Mesenteric fat pad (tissue), 1 donor: ENCODE measurements at places on chromosomes 6 and 20.

DNA sequence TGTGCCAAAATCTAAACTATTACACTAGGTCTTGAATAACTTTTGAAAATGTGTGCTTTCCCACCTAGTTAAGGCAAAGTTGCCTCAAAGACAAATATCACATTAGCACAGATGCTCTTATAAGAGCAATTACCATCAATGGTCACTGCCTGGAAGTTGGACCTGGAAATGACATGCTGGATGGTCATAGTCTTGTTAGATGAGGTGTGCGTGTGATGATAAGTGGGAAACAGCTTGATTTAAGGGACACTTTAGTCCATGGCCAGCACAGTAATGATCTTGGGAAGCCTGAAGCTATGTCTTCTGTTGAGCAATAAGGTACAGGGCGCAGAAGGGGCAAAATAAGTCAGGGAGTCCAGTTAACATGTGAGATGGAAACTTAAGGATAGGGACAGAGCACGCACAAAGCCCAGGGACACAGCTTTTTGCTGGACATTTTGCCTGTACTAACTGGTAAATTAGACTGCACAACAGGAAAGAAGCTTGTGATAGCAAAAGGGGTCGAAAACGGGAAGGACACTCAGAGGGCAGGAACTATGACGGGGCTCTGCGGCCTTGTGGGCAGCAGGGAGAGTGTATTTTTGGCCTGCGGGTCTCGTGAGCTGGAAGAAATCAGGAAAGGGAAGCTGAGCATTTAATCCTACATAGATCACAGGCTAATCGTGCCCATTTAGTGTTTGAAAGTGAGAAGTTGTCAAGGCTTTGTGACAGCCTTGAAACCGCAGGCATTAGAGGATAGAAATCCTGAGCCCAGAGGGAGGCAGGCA, 66.7 kb upstream of the BMP2 start:
- no peak for DNase-seq

DNA sequence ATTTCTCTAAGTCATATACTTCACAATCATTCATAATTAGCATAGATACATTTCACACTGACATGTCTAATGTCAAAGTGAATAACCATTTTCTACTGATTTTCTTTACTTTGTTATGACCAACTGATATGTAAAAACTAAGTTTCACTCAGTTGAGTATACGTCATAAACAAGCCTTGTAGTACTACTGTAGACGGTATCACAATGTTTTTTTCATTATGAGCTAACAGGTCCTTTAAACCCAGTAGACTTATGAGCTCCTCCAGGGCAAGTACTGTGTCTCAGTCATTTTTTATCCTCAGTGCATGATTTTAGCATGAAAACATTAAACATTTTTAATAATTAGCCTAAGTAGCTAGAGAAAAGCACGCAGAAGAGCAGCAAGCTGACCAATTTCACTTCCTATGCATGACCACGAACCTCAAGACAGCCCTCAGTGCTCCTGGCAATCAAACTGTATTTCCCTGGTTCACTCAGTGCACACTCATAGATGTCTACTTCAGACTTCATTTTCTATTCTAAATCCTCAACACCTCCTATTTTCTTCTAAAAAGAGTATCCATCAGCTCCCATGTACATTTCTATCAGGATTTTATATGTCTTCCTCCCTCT, 32.0 kb upstream of the TFAP2D start:
- DNase-seq = no peak

DNA sequence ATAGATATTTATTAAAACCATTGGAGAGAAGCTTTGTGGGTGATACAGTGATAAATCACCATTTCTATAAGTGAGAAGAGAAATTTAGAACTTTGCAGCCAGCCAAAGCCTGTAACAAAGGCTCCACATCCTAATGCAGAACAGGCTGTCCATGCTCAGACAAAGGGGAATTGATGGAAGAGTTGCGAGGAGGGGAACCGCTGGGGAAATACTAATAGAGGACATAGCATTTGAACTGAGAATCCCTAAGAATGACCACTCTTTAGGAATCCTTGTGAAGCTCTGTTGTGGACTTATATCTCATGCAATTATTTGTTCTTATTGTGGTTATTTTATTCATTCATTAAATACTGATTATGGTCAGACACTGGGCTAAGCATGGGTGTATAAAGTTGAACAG, 167.8 kb downstream of the PHF3 start:
- no peak for DNase-seq

GRCh38 chr6:66184091-66184490, 477.1 kb upstream of the EYS start:
- DNase-seq = no peak

DNA sequence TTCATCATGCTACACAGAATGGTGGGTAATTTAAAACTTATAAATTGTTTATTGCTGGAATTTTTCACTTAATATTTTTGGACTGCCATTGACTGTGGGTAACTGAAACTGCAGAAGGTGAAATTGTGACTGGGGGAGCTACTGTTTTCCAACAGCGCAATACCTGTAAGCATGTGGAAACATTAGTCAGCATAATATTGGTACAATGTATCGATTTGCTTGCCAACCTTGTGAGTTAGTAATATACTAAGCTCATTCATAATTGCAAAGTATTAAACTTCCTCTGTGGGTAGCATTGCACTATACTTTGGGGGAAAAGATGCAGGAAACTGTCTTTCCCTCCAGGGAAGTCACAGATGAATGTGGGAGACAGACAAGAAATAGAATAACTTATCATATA, 766.5 kb downstream of the HDGFL1 start:
- no peak for DNase-seq

GRCh38 chr20:32355417-32355841, 2.7 kb upstream of the ASXL1 start:
- DNase-seq = no peak

DNA sequence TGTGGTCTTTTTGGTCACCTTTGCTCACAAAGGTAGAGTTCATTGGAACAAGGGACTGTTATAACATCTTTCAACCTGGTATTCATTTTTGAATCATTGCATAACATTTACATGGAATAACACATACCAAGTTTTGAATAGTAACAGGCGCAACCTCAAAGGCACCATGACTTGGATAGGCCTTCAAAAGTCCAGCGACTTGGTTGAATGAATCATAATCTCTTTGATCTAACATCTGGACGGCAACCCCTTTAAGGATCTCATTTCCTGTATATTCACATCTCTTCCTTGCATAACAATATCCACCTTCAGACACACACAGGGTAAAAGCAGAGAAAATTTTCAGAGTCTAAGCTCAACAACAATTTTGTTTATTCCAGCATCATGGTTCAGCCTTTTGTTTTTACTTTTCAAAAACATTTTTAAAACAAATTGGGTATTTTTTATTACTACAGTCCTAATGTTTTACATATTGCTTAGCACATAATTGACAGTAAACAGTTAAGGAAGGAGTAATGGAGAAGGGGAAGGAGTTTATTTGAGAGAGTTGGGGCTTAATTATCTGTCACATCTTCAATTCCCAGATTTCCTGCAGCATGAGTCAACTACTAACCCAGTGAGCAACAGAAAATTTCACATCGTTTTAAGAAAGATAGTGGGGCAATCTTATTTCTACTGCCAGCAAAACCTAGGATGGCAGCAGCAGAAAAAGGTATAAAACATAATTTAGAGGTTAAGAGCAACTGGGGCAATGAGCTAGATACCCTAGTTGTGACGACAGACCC, 41.8 kb upstream of the F13A1 start:
- no peak for DNase-seq

DNA sequence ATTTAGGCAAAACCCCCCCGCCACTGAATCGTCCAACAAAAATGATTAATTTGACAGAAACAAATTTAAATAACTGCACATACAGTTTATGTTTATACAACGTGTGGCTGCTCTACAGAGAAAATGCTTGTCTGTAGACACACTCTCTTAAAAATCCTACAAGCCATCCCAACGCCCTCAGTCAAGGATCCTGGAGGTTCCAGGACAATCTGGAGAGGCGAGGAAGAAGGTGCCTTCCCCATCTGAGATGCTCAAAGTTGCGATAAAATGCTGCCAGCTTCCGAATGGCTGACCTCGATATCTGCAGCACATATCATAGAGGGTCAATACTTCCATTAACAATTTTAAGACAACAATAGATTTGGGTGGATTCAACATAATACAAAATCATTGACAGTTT, 25.3 kb downstream of the ZNF217 start:
- DNase-seq = no peak

- no peak for DNase-seq
These were observed 173.0 kb downstream of the GMDS start for GRCh38 chr6:2072453-2072852.

DNA sequence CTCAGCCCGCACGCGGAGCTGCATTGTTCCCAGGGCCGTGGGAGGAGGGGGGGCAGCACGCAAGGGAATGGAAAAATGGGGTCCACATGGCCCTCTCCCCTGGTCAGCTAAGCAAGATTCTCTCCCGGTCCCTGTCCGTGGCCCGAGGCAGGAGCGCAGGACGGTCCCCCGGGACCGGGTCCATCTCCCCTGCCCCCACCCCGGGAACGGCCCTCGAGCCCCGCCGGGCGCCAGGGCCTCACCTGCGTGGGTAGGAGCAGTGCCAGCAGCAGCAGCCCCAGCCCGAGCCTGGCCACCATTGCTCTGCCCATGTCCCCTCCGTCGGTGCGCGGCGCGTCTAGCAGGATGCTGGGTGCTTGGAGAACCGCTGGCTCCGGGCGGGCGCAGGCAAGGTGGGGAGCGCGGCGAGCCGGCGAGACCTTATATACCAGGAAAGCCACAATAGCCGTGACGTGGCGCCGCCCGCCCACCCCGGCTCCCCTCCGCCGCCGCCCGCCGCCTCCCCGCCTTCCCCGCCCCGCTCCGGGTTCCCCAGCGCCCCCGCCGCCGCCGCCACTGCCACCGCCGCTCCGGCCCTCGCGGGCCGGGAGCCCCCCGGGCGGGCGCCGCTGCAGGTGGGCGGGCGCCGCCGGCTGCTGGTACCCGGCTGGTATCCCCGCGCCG, at the start of gene CD24:
Gene CD24, minus strand, starts transcription at position 394 of the 663 bp plus-strand sequence. Its CDS starts 83 bp downstream, at position 311.
- DNase-seq = peak; percentile 90

DNA sequence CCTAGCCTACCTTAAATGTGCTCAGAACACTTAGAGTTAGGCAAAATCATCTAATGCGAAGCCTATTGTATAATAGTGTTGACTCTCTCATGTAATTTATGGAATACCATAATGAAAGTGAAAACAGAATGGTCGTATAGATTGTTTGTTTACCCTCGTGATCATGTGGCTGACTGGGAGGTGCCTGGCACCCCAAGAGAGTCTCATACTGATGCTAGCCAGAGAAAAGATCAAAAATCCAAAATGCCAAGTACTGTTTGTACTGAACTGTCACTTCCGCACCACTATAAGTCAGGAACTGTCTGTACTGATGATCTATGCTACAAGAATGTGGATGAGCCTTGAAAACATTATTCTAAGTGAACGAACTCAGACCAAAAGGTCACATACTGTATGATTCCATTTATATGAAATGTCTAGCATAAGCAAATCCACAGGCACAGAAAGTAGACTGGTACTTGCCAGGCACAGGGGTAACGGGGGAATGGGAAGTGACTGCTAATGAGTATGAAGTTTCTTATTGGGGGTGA, 22.4 kb downstream of the ZMYND8 start:
- no peak for DNase-seq

GRCh38 chr20:2729791-2730190, 37.2 kb downstream of the EBF4 start:
- DNase-seq = no peak

DNA sequence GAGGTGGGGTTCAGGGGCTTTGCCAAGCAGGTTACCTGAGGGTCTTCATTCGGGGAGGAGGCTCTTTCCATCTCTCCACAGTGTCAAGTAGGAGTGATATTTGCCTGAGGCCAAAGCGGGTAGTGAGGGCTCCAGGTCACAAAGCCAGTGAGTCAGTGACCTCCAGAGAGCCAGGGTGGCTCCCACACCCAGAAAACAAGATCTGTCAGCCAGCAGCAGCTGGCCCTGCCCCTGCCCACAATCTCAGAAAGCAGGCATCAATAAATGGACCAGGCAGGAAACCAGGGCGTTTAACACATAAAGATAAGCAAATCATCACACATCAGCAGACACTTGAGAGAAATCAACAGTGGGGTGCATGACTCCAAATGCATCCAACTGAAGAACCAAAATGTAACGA, 250.8 kb downstream of the CDH26 start:
- no peak for DNase-seq

DNA sequence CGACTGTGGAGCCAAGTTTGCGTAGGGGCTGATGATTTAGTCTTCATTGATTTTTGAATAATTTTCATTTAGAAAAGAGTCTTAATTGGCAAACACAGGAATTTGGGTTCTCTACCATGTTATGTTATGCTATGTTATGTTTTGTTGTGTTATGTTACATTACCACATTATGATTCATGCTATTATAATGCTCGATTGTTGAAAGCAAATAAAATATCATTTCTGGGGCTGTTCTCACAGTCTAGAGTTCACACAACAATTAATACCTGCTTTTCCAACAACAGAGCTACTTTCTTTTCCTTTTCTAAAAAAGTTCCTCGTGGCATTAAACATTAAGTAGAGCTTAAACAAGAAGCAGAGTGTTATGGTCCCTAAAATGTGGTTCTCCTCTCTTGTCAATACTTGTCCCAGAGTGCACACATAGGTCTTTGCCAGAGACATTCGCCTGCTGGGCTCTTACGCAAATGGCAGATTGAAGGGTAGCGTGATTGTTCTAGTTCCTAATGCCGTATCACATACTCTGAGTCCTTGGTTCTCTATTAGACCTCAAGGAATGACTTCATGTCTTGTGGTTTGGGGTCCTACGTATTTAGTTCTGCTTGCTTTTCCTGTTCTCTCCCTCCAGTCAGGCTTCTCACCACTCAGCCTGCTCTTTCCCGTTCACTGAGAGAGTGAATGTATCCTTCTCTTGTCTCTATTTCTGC, 370.3 kb downstream of the CD109 start:
- DNase-seq = no peak

DNA sequence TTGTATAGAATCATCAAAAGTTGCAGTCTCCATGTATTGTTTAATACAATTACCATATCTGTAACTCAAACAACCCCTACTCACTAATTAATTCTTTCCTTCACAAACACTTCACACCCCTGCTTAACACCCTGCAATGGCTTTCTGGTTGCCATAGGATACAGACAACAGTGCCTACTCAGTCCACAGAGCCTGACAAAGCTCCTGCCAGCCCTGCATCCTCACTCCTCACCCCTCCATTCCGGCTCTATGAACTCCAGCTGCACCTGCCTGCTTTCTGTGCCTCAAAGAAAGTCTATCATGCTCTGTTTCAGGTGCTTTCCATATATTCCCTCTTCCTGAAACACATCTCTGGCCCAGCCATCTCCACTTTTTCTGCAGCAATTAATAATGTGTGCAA, 253.4 kb downstream of the HACE1 start:
- no peak for DNase-seq

DNA sequence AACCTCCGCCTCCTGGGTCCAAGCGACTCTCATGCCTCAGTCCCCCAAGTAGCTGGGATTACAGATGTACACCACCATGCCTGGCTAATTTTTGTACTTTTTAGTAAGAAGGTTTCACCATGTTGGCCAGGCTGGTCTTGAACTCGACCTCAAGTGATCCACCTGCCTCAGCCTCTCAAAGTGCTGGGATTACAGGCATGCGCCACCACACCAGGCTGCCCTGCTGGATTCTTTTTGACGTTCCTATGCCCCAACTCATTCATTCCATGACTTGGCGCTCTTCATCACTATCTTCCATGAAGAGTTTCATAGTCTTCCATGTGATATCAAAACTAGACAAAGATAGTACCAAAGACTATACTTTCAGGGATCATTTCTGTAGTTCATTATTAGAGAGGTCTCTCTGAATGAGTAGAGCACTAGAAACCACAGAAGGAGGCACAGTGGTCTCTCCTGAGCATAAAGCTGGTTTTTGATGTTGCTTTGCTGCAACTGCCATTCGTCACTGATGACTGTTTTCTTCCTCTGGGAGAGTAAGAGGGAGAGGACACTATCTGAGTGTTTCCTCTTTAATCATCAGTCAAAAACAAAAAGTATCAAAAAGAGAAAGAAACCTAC, 23.5 kb downstream of the DNAAF9 start:
- no peak for DNase-seq
